ENCODE measurements at places on chromosomes 4 and X. TPM values are rescaled to one million over a fixed set of nuclear protein-coding genes. Genes with fewer than 3 reads are reported as not detected.

DNA sequence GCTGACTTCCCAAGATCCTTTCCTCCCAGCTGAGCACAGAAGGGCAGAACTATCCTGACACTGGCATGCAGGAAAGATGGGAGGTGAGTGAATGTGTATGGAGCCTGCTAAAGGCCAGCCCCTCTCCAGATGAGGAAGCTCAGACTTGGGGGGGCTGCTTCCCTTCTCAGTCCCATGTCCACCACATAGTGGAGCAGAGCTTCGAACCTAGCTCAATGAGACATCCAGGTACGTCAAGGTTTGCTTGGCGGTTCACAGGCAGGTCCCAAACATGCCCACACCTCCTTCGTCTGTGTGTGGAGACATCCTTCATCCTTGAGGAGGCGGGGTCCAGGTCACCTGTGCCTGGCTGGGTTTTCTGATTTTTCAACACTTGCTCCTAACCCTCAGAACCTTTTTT is 31.3 kb downstream of the ACSL1 start:
- no peak for DNase-seq

GRCh38 chrX:64842492-64842891 is 133.8 kb downstream of the ZC4H2 start:
- DNase-seq: no peak

GRCh38 chr4:46980851-46981250 is 12.5 kb downstream of the GABRA4 start:
- no peak for DNase-seq

DNA sequence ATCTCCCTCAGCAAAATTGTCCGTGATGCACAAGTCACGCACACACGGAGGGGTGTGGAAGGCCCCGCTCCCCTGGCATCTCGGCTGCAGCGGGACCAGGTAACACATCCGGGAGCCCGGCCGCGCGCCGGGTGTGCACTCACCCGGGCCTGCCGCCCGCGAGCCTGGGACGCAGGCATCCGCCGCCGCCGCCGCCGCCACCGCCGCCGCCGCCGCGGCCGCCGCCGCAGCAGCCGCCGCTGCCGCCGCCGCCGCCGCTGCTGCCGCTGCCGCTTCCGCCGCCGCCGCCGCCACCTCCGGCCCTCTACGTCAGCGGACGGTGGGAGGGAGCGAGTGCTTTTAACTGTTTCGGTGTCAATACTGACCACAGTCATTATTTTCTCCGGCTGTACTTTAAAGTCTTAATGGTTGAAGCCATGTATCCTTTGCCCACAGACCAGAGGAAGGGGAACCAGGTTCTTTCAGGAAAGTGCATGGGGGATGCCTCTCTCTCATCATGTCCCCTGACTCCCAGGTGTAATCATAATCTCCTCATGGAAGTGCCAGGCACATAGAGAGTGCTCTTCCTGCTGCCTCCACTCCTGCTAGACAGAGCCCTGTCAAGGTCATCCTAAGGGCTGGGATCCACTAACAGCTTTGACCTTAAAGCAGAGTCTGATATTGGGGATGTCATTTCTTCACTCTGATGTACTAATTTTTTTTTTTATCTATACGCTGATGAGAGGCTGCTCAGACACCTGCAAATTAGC is 38.0 kb downstream of the MAGEE2 start:
- DNase-seq: no peak

DNA sequence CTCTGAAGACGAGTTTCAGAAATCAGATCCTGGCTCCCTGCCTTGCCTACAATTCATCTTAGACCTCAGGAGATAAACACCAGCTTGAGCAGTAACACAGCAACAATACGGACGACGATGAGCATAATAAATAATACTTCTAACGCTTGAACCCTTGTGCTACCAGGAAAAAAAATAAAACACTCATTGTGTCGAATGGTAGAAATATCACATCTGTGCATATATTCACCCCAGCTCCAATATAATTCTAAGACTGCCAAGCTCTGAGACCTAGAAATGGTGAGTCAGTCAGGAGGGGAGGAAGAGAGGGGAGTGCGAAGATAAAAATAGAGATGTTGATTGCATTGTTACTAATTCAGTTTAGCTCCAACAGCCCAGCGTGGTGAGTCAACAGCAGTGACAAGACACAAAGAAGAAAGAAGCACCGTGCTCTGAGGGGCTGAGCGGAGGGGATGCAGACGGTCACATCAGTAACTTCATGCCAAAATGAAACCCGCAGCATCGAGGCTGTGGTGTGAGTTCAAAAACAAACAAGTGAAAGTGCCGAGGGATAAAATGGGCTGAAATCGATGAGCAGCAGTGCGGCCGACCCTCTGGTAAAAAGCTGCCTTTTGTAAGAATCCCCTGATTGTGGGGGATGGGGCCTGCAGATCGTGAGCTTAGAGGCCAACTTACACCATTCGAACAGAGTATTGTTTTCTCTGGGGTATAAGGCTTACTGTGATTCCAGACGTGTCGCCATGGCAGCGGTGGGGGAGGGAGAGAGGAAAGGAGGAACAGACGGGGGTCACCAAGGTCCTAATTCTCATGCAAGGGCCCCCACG is 150.4 kb downstream of the MGST2 start:
- no peak for DNase-seq

DNA sequence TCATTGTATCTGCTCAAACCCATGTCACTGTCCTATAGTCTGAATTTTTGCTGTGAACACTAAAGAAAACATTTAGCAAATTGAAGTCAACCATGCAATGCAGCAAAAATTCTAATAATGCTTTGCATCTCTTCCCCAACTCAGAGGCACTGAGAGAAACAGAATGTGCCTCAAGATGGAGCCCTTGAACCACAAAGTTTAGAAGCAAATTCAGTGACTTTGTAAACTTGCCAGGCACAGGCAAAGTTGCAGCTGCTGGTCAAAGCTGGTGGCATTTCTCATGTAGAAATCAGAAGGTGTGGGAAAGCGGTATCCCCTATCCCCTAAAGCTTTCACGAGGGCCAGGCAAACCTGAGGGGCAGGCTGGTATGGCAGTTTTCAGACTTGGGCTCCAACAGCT is 121.7 kb upstream of the DIPK2B start:
- peak; percentile 49 for DNase-seq

GRCh38 chrX:53714580-53715345 is 28.2 kb upstream of the HUWE1 start:
- DNase-seq: no peak

DNA sequence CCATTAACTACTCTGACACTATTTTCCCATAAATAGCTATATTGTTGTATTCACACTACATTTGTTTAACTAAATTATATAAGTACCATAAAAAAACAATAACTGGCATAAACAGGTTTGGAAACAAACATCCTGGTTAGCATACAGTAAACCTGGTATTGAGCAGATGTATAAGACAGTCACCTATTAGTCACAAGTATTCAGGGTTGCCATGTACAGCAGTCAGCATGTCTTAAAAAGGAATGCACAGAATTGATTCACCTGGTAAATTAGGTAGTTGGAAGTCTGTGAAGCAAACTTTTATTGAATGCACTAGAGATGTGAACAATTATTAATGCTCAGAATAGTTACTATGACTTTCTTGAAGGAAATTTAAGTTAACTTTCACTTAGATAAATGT is 137.9 kb downstream of the FAM13A start:
- DNase-seq: no peak

- no peak for DNase-seq
Measured at GRCh38 chr4:104020641-104021040, 300.9 kb upstream of the TACR3 start.

GRCh38 chrX:104189837-104190236 is 23.6 kb downstream of the FAM199X start:
- DNase-seq: no peak

DNA sequence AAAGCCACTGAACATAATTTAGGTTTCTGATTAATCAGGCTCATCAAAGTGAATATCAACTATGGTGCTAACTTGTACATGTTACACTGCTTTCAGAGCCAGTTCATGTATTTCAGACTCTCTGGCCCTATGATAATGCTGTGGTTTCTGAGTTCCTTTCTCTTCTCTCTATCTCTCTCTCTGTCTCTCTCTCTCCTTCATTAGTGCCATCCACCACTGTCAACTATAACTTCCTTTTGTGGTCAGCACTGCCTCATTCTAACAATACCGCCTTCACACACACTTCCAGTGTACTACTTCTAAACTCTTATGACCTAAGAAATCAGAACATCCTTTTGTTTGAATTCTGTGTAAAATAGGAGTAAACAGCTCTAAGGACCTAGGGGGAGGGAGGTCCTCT is 907.1 kb downstream of the RPA4 start:
- DNase-seq: no peak

DNA sequence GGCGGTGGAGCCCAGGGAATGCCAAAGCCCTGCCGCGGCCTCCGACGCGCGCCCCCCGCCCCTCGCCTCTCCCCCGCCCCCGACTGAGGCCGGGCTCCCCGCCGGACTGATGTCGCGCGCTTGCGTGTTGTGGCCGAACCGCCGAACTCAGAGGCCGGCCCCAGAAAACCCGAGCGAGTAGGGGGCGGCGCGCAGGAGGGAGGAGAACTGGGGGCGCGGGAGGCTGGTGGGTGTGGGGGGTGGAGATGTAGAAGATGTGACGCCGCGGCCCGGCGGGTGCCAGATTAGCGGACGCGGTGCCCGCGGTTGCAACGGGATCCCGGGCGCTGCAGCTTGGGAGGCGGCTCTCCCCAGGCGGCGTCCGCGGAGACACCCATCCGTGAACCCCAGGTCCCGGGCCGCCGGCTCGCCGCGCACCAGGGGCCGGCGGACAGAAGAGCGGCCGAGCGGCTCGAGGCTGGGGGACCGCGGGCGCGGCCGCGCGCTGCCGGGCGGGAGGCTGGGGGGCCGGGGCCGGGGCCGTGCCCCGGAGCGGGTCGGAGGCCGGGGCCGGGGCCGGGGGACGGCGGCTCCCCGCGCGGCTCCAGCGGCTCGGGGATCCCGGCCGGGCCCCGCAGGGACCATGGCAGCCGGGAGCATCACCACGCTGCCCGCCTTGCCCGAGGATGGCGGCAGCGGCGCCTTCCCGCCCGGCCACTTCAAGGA is at the start of gene FGF2:
Gene FGF2, plus strand, starts transcription at position 279 of the 705 bp plus-strand sequence. Its CDS starts 344 bp downstream, at position 623.
- DNase-seq: peak; percentile 73

DNA sequence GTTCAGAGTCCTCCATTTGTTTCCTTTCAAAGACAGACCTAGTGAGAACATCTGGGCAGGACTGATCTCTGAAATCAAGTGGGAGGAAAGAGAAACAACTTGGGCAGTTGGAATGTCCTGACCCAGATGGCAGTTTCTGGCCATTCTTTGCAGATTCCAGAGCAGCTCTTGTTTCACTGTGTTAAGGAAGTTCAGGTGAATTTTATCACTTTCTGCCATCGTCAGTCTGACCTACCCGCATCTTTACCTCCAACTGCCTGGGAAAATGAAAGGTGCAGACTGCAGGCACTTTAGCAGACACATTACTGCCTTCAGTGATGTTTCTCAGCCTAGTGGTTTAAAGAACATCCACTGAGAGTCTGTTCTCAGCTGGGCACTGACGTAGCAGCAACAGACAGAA is 216.2 kb downstream of the CEP135 start:
- no peak for DNase-seq

GRCh38 chr4:16836324-16836723 is 62.1 kb downstream of the LDB2 start:
- no peak for DNase-seq

DNA sequence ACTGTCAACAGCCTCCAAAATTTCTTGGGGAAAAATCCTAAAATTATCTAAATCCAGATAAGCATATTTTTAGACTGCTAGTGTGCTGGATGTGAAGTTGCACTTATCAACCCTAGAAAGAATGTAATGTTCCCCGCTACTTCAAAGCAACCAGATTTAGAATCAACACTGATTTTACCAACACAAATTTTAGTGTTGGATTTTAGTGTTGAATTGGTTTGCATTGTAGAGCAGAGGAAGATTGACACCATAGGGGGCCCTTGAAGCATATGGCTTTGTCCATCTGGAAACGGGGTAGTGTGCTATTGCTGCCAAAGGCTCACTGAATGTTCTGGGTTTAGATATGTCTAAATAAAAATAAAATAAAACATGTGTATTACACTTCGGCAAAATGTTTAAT is 126.3 kb upstream of the EMCN start:
- DNase-seq: no peak

DNA sequence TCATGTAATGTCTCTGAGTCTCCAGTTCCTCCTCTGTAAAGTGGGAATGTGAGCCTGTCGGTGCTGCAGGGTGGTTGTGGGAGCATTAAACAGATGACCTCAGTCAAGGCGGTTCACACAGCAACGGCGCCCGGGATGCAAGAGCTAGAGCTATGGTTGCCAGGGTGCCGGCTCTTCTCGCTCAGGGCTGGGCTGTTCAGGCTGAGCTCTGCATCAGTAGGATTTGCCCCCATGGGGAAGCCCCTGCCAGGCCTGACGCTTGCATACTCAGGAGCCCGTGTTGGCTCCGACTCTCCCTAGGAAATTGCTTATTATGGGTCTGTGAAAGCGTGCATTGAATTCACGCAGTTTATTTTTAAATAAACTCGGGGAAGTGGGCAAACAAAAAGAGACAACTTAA is 67.3 kb downstream of the PSAPL1 start:
- no peak for DNase-seq

DNA sequence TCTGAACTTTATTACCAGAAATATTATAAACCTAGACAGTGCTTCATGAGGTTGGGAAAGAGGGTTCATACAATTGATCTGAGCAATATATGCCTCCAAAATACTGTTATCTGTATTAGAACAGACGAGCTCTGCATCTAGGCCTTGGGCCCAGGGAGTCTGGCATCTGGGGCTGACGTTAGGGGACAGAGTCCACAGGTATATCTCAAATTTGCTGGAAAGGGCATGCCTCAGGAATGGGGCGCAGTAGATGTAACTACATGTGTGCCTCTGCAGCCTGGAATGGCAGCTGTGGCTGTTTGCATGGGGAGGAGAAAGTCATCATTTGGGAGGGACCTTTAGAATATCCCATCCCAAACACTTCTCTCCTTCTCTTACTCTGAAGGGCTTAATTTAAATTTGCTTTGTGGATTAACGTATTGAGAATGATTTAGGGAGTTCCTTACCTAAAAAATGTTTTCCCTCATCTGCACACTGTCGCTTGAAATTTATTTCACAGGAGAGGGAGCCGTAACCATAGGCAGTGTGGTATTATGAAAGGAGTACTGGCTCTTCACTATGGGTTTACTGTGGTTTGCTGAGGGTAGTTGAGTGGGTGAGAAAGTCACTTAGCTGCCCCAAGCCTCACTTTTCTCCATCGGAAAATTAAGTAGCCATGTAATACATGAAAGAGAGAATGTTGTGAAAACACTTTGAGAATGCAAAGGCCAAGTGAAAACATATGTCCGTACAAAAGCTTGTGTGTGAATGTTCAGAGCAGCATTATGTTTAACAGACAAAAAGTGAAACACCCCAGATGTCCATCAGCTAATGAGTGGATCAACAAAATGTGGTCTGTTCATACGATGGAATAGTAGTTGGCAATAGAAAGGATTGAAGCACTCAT is 5.9 kb downstream of the ADD1 start:
- DNase-seq: no peak

GRCh38 chr4:185213877-185214276 is 4.5 kb downstream of the SNX25 start:
- DNase-seq: no peak

GRCh38 chr4:79308971-79309370 is 16.9 kb downstream of the NAA11 start:
- DNase-seq: no peak

Gene LPAR4
- polyA plus RNA-seq: 17.6 TPM

Gene SOX3
- polyA plus RNA-seq: not detected

Gene RADX
- 5.5 TPM for polyA plus RNA-seq

Gene XG
- polyA plus RNA-seq: 0.50 TPM

Gene LONRF3
- 0.85 TPM for polyA plus RNA-seq

Gene ENPEP
- 240 TPM for polyA plus RNA-seq

All from renal cortex interstitium (tissue), 15 donors.